Aorta (tissue), 5 donors: ENCODE measurements at places on chromosomes 16 and 17.

GRCh38 chr17:62708587-62708986 is 81.1 kb downstream of the MRC2 start:
- DNase-seq = no peak

- peak; percentile 96 for DNase-seq
These were observed 13.4 kb downstream of the MFSD6L start for GRCh38 chr17:8785547-8786413.

GRCh38 chr17:36602030-36602748 is 806 bp downstream of the MRM1 start:
- no peak for DNase-seq

DNA sequence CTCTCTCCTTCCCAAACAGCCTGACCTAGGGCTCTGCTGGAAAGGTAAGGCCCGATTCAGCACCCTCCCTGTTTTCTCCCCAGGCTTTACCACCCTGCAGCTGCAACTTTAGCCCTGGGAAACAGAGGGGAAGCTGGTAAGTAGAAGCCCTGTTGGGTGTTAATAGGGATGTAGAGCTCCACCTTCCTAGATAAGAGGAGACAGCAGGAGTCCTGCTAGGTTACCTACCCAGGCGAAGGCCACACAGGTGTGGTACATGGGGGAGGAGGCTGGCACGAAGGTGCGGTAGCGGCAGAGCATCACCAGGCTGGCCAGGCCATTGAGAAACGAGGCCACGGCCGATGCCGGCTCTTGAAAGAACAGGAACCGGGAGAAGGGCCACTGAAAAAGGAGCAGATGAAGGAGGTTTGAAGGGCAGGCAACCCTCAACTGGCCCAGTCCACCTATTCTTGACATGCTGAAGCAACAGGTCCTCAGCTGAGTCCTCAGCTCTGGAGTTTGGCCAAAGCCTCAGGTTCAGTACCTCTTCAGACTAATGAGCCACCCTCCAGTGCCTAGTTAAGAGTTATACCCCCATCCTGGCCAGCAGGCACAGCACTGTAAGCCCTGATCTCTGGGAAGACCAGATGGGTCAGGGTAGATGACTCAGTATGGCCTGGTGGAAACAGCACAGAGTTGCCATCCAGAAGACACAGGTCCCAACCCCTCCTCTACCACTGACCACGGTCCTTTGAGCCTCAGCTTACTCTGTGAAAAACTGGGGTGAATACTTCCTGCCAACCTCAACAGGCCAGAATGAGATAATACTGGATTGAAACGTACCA is 3.3 kb downstream of the PGAP3 start:
- DNase-seq = no peak

- no peak for DNase-seq
These were observed 59.8 kb upstream of the RPH3AL start for GRCh38 chr17:412211-413015.

DNA sequence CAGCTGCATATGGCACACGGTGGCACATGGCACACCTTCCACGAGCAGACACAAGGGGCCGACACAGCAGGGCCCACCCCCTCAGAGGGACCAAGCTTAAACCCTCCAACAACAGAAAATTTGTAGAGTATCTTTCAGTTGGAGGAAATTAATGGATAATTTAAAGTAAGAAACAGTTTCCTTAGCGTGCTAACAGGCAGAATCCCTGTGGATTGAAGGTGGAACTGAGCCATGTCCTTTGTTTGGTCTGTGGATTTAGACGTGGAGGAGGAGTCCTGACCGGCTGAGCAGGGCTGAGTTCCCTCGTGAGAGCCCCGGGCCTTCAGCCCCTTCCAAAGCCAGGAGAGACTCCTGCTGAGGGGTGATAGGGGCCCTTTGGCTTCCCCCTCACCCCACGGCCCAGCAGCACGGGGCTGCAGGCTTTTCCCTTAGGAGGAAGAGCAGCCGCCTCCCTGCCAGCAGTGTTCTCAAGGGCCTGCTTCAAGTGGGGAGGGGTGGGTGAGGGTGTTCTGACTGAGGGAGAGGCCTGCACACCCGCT is 1.4 kb upstream of the CYB561 start:
- DNase-seq = no peak

- DNase-seq = no peak
These were observed 10.7 kb downstream of the RFFL start for GRCh38 chr17:35052780-35053179.

DNA sequence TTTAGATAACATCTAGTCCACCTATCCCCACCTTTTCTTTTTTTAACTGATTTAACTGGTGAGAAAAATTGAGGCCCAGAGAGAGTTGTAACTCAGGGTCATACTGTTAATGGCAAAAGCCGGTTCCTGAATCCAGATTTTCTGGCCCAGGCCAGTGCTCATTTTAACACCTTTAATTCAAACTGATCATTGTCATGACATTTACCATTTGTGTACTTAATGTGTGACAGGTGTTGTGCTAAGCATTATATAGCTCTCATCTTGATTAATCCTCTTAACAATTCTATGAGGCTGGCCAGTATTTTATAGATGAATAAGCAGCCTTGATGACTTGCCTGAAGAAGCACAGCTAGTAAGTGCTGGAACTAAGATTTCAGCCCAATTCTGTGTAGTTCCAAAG is 14.4 kb downstream of the RHOT1 start:
- no peak for DNase-seq

GRCh38 chr17:21039839-21040575 is 2.8 kb downstream of the USP22 start:
- DNase-seq = no peak
